ENCODE measurements at places on chromosomes 12 and 14.

- no peak for DNase-seq
Measured at GRCh38 chr12:11059784-11060183, 2.3 kb downstream of the TAS2R46 start.

DNA sequence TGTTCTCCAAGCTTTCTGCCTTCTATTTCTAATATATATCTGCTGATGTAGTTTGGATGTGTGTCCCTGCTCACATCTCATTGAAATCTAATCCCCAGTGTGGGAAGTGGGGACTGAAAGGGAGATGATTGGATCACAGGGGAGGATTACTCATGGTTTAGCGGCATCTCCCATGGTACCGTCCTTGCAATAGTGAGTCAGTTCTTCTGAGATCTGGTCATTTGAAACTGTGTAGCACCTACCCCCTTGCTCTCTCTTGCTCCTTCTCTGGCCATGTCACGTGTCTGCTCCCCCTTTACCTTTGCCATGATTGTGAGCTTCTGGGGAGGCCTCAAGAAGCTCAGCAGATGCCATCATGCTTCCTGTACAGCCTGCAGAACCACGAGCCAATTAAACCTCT is 26.2 kb upstream of the ALX1 start:
- no peak for DNase-seq

DNA sequence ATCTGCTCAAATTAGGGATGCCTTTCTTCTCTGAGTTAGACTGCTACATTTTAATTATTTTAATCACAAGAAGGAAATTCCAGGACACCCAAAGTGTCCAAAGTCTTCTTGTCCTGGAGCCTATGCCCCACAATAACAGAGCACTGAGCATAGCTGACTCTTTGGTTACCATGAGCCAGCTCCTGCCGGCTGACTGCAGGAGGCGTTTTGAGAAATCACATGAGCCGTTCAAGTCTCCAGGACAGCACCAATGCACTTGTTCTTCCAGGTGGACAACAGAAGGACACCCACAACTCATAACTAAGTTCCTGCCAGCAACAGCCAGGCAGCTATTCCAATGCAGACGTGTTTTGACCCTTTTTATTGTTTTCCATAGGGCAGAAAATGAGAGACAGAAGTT is 46.0 kb upstream of the SRSF5 start:
- no peak for DNase-seq

DNA sequence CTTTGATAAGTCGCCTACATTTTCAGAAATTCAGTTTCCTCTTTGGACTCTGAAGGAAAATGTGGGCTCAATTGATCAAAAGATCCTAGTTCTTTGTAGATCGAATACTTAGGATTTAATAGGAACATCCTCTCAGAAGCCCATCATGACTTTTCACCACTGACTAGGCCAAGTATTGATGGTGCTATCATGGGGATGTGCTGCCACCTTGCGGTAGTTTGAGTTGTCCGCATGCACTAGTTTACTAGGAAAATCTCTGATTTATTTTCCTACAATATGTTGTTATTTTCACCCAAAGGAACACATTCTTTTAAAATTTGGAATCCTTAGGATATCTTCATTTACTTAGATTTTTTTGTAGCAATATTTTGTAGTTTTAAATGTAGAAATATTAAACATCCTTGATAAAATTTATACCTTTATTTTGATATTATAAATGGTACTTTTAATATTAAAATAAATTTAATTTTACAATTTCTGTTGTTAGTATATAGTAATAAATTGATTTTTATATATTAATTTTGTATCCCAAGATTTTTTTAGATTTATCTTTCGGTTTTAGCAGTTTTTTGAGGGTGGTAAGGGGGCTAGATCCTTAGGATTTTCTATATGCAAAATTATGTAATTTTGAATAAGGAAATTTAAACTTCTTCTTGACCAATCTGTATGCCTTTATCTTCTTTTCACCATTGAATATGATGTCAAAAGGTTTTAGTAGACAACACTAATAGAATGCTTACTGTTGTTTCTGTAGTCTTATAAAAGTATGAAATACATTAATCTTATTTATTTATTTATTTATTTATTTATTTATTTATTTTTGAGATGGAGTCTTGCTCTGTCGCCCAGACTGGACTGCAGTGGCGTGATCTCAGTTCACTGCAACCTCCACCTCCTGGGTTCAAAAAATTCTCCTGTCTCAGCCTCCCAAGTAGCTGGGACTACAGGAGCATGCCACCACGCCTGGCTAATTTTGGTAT is 52.9 kb upstream of the OR9K2 start:
- DNase-seq = peak; percentile 70

DNA sequence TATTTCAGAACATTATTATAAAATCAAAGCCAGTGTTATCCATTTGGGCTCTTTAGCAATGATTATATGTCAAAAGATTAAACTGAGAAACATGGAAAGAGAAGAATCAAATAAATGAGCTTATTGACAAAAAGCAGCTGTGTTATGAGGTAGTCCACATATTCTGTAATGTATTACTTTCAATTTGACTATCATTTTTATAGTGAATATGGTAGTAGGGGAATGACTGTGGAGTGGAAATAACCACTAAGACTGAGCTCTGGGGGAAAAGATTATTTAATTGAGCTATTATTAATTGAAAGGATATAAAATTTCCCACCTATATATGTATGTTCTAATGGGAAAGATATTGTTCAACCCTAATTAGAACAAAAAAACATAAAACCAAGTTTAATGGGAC is 381.3 kb downstream of the TMTC2 start:
- DNase-seq = no peak

DNA sequence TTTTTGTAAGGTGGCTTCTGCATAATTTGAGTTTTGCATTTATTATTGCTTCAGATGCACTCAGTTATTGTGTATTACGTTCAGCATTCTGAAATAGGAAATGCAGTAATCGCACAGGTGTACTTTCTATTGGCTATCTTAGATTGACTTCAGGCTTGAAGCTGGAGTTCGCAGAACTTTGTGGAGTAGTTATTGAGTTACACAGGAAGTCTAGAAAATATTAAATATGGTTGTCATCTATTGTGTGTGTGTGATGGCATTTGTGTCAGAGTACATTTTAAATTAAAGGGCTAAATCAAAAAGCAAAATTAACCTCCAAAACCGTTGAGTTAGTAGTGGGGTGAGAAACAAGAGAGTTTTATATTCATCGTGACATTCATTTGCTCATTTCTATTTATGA is 2.7 kb downstream of the ARID2 start:
- DNase-seq = peak; percentile 44

- no peak for DNase-seq
Measured at GRCh38 chr12:22828066-22828465, 203.1 kb downstream of the ETNK1 start.

DNA sequence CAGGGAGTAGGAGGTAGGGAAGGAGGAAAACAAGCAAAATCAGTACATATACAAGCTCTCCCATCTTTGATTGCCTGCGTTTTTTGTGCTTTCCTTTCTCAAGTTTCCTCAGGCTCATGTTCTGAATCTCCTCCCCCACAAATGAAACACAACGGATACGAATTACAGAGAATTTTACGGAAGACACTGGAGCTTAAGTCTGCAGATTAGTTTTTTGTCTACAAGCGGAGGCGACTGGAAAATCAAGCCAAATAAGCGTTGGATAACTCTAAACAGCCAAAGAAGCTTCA is 612 bp downstream of the WBP11 start:
- no peak for DNase-seq

- no peak for DNase-seq
Measured at GRCh38 chr14:86596024-86596423, 1066.1 kb downstream of the FLRT2 start.

- DNase-seq = no peak
Measured at GRCh38 chr12:104063712-104064030, 660 bp upstream of the HCFC2 start.

GRCh38 chr12:101902641-101903040 is 25.3 kb downstream of the DRAM1 start:
- DNase-seq = no peak

DNA sequence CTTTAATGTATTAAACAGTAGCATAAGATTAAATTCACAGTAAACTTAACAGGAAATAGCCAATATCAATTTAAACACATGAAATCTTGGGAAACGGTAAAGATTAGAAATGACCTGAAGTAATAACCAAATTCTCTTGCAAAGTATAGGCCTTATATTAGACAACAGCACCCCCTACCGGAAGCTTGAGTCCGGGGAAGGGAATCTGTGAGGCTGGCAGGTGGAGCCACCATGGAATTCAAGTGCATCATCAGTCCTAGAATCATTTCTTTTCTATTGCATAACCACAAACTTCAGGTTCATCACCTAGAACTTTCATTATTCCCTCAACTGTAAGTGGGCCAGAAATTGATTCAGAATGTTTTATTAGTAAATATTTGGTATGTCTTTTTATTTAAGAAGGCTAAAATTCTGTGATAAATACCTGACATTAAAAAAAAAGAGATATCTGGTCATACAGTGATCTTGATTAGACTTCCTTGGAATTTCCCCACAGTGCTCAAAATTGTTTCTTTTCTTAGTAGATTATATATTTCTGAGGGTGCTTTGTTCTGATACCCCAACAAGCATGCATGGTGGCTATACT is 48.6 kb downstream of the AP5M1 start:
- peak; percentile 63 for DNase-seq

DNA sequence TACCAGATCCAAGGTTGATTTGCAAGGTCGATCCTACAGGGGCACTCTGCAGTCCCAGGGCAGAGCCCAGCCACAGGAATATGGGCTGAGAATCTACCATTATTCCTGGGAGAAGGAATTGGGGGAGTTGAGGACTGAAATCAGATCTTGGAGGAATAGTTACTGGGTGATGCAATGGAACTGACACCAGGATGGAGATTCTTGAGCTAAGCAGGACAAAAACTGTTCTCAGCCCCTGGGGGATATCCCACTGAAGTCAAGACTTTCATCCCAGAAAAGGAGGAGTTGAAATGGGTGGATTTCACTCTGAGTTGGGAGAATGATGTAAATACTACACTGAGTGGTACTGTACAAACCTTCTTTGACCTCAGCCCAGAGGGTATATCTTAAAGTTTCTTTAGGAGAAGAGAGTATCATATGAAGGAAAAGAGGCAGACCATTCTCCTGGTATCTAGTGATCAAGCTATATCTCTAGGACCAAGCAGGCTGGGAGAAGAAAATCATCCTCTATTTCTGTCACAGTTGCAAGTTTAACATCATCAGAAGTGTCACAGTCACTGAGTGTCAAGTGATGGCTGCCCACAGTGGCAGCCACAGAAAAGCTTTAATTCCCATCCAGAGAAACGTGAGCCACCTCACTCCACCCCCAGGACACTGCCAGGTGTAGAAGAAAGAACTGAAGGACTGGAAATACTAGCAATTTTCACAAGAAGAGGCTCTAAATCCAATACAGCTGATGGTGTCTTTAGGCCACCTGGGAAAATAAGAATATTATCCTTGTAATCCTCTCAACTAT is 181.9 kb downstream of the NUAK1 start:
- DNase-seq = no peak

- DNase-seq = no peak
Measured at GRCh38 chr14:31060253-31060875, 34.2 kb upstream of the STRN3 start.

All from central memory CD4-positive, alpha-beta T cell (primary cell).